Stimulated activated CD4-positive, alpha-beta T cell treated with anti-CD3 and anti-CD28 coated beads, Interleukin-12 subunit alpha, Interleukin-12 subunit beta, amount 100 ng/mL, for 48 hours (primary cell): ENCODE measurements at places on chromosomes 4 and X.

- no peak for DNase-seq
Measured at GRCh38 chr4:122246551-122246950, 94.4 kb downstream of the BLTP1 start.

DNA sequence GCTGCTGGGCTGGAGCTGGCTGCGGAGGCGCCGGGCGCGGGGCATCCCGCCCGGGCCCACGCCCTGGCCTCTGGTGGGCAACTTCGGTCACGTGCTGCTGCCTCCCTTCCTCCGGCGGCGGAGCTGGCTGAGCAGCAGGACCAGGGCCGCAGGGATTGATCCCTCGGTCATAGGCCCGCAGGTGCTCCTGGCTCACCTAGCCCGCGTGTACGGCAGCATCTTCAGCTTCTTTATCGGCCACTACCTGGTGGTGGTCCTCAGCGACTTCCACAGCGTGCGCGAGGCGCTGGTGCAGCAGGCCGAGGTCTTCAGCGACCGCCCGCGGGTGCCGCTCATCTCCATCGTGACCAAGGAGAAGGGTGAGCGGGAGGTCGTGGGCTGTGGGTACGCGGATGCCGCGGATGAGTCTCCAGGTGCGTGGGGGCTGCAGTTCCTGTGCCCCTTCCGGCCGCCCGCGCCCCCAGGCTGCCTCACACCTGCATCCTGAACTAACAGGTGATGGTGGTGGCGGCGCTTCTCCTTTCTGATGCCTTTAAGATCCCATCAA lies 499 bp downstream of the CYP2U1 start:
- DNase-seq, result no peak

GRCh38 chr4:144313370-144313769 lies 172.9 kb upstream of the GYPA start:
- DNase-seq, result no peak

- DNase-seq, result no peak
Measured at GRCh38 chr4:76504613-76505465, 69.8 kb downstream of the SHROOM3 start.

DNA sequence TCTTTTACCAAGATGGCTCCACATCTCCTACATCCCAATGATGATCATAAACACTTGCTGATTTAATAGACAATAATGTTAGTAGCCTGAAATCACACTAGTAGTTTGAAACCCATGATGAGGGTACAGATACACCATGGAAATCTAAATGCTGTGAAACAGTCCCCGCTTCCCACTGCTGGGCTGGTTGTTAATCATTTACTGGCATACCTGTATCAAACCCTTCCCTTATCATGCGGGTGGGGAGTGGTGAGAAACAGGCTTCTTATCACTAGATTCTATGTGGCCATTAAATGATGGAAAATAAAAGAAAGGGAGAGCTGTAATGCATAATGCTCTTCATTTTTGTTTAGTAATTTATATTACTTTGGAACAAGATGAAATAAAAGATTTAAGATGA lies 21.9 kb downstream of the MAOA start:
- no peak for DNase-seq

- DNase-seq, result no peak
Measured at GRCh38 chr4:7238300-7238960, 46.1 kb downstream of the SORCS2 start.

- no peak for DNase-seq
Measured at GRCh38 chr4:11098461-11098860, 330.2 kb downstream of the HS3ST1 start.

- DNase-seq, result no peak
Measured at GRCh38 chrX:39318506-39319343, 517.5 kb downstream of the MID1IP1 start.

GRCh38 chrX:106177106-106177981 lies 9.2 kb downstream of the PWWP3B start:
- no peak for DNase-seq

DNA sequence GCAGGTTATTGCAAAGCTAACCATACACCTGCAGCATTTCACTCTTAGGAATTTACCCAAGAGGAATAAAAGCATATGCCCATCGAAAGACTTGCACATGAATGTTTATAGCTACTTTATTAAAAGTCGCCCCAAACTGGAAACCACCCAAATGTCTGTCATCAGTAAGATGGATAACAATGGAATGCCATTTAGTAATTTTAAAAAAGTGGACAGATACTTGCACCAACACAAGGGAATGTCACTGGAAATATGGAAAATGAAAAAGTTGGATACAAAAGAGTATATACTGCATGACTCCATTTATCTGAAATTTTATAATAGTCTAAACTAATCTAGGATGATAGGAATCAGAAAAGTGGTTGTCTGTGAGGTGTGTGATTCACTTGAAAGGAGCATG lies 12.9 kb downstream of the GK start:
- no peak for DNase-seq

- no peak for DNase-seq
Measured at GRCh38 chr4:37393889-37394288, 149.3 kb downstream of the NWD2 start.

- DNase-seq, result no peak
Measured at GRCh38 chrX:100721328-100721727, 10.6 kb downstream of the SYTL4 start.
